ENCODE measurements at places on chromosomes 3 and 15.

- DNase-seq: no peak
These were observed 86.1 kb downstream of the PLCH1 start for GRCh38 chr3:155658671-155659261.

DNA sequence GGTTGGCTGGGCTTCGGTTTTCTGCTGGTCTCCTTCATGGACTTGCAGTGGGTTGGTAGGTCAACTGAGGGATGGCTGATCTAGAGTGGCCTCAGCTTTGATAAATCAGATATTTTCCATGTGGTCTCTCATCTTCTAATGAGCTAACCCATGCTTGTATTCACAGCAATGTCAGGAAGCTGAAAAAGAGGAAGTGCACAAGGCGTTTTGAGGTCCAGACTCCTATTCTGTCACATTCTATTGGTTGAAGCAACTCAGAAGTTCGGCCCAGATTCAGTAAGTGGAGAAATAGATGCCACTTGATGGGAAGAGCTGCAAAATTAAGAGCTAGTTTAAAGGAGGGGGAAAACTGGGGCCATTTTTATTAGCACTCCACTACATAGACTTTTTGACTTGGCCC is 361.2 kb downstream of the DIPK2A start:
- no peak for DNase-seq

DNA sequence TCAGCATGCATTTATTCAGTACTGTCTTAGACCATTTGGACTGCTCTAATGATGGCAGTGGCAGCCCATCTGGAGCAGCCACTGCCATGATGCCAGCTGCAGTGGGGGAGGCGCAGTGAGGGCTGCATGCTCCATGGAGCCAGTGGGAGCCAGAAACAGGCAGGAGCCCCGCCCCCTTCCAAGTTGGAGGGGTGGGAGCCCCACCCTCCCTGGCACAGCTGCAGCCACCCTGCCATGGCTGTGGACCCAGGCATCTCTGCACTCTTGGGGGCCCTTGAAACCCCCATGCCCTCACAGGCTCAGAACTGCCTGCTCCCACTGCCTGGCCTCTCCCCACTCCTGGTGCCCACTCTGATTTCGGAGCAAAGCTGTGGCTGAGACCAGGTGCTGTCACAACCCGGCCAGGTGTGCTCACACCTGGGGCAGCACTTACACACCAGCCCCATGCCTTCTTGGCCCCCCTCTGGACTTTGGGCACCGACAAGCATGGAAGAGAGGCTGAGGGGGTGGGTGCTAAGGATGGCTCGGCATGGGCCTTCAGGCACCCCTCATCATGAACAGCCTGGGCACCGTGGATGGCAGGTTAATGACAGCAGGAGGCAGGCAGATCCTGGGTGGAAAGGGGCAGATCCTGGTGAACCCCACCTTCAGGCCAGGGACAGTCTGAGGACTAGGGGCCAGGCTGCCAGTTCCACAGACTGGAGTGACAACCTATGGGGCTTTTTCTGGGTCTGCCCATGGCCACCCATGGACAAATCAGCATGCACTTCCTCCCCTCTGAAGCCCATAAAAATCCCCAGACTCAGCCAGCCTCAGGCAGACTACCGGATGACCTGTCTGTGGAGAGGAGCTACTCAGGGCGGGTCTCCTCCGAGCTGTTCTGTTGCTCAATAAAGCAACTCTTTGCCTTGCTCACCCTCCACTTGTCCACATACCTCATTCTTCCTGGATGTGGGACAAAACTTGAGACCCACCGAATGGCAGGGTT is 18.3 kb downstream of the TBC1D21 start:
- DNase-seq: no peak

- DNase-seq: peak; percentile 40
These were observed 89.8 kb downstream of the LRRC3B start for GRCh38 chr3:26712211-26713026.

DNA sequence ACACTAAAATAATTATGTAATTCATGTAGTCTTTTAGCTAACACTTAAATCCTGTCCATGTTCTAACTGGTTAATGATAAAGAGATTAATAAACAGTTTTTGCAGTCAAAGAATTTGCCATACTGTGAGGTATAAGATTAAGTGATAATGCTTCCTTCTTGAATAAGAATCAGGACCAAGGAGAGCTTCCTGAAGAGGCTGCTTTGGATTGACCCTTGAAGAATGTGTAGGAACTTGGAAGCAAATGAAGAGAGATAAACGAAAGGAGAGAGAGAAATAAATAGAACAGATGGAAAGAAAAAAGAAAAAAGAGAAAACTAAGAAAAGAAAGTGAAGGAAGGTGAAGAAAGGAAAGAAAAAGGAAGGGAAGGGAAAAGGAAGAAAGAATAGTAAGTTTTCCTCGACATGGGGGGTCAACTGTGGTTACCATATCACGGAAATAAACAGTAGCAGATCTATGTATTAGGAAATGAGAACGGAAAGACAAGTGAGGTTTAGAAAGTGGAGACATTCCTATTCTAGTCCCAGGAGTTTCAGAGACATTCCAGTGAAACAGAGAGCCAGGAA is 539.8 kb downstream of the FGF12 start:
- no peak for DNase-seq
